ENCODE measurements at places on chromosomes 12 and 14.

DNA sequence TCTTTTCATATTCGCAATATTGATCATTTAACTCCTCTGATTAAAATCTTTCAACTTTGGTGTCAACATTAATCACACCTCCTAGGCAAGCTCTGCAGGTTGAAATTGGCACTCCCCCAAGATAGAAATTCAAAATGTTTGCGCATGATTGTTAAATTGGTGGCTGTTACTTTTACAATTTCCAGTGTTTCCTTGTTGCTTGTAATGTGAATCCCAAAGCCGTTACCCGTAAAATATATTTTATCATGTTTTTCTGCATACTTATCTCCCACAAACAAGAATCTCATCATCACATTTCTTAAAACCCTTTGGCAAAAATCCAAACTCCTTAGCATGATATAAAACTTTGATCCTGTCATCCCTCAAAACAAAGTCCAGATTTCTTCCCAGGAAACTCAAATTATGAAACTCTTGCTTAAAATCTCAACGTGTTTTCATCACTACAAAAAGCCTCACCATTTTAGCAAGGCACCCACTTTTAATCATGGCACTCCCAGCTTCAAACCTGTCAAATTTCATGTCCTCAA lies 14.7 kb downstream of the RTL1 start:
- DNase-seq: no peak

DNA sequence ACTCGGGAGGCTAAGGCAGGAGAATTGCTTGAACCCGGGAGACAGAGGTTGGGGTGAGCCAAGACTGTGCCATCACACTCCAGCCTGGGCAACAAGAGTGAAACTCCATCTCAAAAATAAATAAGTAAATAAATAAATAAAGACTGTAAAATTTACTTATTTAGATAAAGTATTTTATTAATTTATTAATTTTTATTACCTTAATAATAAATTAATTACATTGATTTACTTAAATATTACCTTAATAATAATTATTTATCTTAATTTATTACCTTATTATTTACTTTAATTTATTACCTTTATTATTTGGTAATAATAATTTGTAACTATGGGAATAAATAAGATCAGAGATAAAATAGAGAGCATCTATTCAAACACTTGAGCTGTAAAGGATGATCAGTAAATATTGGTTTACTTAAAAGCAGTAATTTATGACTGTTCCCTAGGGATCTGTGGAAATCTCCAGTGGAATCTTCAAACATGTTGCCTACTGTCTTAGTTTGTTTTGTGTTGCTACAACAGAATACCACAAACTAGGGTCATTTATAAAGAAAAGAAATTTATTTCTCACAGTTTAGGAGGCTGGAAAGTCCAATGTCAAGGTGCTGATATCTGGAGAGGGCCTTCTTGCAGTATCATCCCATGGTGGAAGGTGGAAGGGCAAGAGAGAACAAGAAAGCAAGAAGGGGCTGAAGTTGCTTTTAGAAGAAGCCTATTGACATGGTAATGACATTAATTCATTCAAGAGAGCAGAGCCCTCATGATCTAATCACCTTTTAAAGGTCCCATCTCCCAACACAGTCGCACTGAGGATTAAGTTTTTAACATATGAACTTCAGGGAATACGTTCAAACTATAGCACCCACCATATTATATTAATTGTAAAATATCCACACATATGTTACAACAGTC lies 37.1 kb downstream of the SOCS2 start:
- no peak for DNase-seq

GRCh38 chr12:96094201-96094600 lies 58.8 kb upstream of the LTA4H start:
- no peak for DNase-seq

DNA sequence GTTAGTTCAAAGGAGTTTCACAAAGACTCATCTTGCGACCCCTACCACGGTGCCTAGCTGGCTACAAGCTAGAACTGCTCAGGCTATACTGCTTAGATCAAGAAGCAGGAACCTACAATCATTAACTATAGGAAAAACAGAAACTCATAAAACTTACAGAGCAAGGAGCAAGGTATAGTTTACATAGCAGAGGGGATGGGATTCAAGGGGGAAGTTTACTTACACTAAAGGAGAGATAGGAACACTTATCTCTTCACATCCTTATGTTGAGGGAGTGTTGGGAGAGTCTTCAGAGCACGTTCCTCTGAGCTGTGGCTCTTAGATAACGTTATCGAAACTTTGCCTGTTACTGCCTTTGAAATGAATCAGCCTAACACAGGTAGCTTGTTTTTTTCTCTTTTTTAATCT lies 58.1 kb downstream of the FSCB start:
- no peak for DNase-seq

DNA sequence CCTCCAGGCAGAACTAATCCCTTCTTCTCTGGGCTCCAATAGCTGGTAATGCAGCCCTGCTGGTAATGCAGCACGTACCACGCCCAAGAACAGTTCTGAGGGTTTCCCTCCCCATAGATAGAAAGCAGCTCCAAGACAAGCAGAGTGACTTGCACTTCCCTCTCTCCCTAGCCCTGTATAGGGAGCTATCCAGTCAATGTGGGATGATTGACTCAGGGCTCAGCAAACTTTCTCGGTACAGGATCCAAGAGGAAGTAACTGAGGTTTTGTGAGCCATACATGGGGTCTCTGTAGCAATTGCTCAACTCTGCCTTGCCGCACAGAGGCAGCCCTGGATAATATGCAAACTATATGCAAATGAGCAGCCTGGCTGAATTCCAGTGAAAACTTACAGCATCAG lies 15.5 kb upstream of the FKBP4 start:
- DNase-seq: no peak

GRCh38 chr12:57852620-57853500 lies 6.3 kb upstream of the CTDSP2 start:
- DNase-seq: no peak

DNA sequence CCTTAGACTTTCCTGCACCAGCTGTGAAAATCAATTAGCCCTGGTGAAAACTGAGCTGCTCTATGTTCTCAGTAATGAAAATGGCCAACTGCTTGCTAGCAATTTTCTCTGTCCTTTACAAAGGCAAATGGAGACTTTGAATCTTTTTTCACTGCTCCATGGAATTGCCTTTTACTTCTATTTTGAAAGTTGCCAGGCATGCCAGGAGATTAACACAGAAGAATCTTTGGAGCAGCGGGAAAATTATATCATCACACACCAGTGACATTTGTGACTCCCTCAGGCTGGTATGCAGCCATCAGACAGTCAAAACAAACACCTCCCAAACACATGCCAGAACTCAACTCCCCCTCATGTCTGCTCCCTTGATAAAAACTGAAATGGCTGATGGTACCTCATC lies 872.0 kb upstream of the FLRT2 start:
- no peak for DNase-seq

- no peak for DNase-seq
Measured at GRCh38 chr14:79706382-79706781, 504.9 kb downstream of the DIO2 start.

- DNase-seq: no peak
Measured at GRCh38 chr12:68530299-68530698, 80.4 kb upstream of the RAP1B start.

DNA sequence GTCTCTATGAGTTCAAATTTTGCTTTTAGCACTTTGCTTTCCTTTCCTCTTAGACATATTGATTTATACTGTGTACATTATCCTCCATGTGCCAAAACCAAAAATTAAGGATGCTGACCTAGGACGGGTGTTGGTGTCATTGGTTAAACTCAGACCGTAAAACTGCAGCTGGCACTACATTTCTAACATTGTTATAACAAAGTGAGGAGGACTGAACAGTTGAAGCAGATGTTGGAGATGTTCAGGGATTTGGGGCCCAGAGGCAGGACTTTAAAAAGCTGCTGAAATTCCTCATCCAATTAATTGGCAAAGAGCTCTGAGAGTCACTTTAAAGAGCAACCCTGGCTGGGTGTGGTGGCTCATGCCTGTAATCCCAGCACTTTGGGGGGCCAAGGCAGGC lies 72.4 kb downstream of the TMTC1 start:
- no peak for DNase-seq

GRCh38 chr12:27616356-27617142 lies 79.7 kb upstream of the REP15 start:
- no peak for DNase-seq

DNA sequence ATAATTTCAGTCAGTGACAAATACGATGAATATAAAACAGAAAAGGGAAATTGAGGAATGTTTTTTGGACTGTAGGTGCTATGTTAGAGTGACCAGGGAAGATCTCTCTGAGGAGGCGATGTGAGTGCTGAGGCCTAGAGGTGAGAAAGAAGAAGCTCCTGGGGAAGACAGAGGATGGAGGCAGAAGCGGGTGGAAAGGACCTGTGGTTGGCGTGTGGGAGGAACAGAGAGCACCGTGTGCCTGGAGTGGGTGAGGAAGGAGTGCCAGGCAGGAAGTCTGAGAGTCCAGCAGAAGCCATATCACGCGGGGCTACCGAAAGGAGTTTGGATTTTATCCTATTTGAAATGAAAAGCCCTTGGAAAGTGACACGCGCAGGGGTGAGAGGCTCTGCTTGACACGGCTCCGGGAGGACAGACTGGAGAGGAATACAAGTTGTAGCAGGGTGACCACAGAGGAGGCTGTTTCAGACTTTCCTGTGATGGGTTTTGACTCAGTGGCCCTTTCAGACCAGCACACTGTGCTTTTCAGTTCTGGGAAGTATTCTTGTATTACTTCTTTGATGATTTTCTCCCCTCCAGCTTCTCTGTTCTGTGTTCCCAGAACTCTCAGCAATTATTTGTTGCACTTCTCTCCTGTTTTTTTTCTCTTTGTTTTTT lies 96.9 kb downstream of the VRK1 start:
- no peak for DNase-seq

DNA sequence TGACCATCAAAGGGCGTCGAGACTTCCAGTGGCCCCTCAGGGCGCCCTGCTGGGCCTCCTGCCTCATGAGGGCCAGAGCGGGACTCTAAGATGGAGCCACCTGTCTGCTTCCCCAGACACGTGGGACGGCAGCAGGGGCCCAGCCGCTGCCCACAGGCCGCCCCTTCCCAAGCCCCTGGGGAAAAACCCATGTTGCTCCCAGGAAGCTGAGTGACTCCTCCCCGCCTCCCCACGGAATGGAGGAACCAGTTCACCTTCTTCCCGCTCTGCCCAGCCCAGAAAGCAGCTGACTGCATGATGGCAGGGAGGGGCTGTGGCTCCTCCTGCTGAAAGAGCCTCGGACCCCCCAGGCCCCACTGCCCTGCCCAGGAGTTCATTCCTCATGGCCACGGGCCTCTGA lies 14.9 kb downstream of the RAB35 start:
- DNase-seq: no peak

- DNase-seq: no peak
Measured at GRCh38 chr12:70185301-70185700, 57.9 kb upstream of the CNOT2 start.

DNA sequence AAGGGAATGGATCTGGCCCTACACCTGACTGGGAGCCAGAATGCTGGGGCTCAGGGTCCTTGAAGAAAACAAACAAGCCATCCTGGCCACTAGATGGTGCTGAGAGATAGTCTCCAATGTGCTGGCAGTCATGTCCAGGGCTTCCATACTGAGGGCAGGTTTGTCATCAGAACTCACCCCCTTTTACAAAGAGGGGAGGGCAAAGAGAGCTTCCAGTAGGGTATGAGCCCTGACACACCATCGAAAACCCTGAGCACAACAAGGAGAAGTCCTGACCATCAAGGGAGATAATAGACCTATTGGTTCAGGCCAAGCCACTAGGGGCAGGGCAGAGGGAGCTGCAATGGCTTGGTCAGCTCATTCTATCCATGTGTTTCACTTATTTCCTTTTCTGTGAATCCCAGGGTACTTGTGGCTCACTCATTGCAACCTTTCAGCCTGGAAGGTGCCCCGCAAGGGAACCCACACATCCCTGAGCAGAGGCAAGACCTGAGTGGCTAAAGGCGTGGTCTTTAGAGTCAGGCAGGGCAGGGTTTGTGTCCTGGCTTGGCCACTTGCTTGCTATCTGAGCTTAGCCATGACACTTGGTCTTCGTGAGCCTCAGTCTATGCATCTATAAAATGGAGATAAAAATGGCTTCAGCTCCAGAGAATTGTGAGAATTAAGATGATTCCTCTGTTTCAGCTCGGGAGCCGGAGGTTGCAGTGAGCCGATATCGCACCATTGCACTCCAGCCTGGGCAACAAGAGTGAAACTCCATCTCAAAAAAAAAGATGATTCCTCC lies 6.2 kb upstream of the PLEKHH1 start:
- no peak for DNase-seq

- no peak for DNase-seq
Measured at GRCh38 chr14:65321370-65321875, 91.1 kb upstream of the FUT8 start.
